ENCODE measurements at places on chromosomes 5 and 9.

DNA sequence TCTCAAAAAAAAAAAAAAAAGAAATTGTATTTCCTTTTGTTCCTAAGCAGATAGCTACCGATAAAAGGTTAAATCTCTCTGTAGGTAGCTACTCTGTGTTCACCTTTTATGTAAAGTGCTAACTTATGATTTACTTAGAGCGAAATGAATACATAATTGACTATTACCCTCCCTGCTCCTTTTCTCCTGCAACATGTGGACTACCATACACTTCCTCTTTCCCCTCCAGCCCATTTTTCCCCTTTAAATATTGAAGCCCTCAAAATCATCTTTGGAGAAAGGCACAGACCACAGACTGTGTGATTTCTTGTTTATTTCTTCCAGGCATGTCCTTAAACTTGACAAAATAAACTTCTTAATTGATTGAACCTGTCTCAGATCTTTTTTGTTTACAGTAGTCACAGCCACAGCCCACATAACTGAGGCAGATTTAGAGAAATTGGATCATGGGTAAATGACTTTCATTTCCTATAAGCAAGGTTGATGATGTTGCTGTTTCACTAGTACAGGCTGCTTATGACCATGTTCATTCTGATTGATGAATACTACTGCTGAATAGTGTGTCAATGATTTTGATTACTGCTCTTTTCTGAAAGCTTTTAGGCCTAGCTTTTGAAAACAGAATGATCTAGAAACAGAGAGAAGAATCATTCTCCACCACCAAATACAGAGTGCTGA is 59.2 kb downstream of the PHAX start:
- no peak for DNase-seq

DNA sequence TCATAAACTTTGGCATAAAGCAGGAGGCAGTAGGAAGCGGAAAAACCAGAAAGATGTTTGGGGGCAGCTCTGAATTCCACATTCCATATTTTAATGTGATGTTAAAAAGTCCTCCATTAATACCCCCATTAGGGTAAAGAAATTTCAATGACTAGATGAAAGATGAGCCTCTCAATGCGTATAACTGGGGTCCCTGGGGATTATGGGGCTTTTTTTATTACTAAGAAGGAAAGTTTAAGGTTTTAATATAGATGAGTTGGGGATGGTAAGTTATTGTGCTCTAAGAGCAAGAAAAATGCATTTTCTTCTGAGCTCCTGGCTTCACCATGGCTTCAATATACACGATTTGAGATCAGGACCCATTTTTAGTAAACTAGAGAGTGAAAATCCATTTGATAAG is 321.9 kb downstream of the CDK5RAP2 start:
- peak; percentile 42 for DNase-seq

DNA sequence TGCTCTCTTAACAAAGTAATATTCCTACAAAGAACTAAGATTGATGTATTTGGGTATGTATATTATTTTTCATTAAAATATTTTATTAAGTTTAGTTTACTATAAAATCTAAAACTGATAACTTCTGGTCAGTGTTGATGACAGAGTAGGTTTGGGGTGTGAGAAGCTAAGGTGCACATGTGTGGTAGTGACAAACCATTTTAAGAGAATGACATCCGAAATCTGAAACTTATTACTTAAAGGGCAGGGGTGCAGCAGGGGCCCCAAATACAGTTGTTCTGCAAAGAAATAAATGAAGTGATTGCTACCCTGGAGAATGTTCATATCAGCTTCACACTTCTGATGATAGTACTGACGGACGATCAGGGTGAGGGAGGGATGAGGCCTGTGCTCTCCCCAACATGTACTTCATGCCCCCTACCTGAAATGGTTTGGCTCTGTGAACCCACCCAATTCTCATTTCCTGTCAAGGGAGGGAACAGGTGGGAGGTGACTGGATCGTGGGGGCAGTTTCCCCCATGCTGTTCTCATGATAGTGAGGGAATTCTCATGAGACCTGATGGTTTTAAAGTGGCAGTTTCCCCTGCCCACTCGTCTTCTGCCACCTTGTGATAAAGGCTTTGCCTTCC is 125.3 kb upstream of the RFX3 start:
- no peak for DNase-seq

GRCh38 chr9:4415281-4415680 is 75.0 kb upstream of the SLC1A1 start:
- DNase-seq, result no peak

GRCh38 chr5:37825334-37825915 is 14.4 kb downstream of the GDNF start:
- no peak for DNase-seq

GRCh38 chr9:34522971-34523797 is at the start of gene ENHO:
Gene ENHO (minus strand): TSS chr9:34522990. CDS start chr9:34521695, 1,295 bp downstream.
- peak; percentile 96 for DNase-seq

GRCh38 chr9:134637241-134637640 is 4.4 kb upstream of the COL5A1 start:
- DNase-seq, result no peak

DNA sequence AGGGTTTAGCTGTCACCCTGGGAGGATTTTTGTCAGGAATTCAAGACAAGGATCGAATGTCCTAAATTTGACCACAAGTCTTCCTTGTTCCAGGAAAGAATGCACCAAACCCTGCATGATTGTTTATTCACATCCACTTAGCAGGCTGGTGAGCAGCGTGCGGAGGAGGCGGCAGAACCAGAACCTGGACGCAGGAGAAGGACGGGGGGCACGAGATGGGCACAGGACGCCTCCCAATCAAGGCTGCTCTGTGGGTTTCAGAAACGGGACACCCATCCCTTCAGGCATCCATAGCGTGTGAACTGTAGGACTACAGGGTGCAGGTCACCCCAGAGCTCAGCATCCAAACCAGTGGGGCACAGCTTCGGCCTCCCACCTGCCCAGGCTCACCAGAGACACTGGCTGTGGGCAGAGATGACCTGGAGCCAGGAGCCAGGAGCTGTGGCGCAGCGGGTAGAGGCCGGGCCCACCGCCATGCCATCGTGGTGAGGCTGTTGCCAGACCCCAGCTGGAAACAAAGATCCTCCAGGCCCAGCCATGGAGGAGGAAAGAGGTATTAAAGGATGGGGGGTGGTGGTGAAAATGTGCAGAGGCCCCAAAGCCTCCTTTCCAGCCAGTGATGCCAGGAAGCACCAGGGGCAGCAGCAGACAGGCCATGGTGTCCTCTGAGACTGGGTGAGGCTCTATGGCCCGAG is 32.3 kb upstream of the ADAMTS2 start:
- no peak for DNase-seq

DNA sequence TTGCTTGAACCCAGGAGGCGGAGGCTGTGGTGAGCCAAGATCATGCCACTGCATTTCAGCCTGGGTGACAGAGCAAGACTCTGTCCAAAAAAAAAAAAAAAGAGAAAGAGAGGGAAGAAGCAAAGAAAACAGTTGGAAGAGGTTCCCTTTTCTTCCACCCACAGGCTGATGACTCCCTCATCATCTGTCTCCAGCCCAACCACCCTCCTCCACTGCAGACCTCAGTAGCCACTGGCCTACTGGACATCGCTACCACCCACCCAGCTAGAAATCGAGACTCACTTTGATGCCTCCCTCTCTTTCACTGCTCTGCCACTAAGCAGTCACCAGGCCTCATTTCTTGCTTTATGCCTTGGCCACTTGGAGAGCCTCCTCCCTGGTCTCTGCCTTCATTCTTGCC is 71.2 kb downstream of the NIPSNAP3B start:
- DNase-seq, result no peak

DNA sequence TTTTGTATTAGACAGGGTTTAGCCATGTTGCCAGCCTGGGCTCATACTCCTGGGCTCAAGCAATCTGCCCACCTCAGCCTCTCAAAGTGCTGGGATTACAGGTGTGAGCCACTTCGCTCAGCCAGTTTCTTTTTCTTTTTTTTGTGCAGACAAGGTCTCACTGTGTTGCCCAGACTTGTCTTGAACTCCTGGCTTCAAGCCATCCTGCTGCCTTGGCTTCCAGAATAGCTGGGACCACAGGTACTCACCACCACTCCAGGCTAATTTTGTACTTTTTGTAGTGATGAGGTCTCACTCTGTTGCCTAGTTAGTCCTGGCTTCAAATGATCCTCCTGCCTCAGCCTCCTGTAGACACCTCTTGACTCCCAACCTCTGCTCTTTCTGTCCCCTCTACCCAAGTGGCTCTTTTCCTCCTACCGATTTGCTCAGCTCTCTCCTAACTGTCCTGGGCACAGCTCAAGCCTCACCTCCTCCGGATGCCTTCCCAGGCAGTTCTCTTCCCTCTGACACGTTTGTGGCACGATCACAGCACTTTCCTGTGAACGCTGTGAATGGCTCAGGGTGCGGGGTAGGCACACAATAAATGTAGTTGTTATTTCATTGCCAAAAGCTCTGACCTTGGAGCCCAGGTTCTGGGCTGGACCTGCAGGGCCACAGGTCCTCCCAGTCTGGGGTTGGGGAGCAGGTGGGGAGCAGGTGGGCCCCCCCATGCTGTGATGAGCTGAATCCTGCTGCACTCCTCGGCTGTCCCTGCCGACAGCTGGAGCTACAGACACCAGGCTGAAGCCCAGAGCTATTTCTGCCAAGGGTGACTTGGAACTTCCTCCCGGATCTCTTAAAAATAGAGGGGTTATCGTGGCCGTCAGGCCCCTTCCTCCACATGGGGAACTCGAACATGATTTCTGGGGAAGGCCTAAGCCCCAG is 23.9 kb downstream of the GFI1B start:
- peak; percentile 54 for DNase-seq

- no peak for DNase-seq
Observed at GRCh38 chr5:153463806-153464205, 26.7 kb upstream of the GRIA1 start.

GRCh38 chr9:29422438-29422837 is 1849.2 kb upstream of the C9orf72 start:
- DNase-seq, result no peak

- DNase-seq, result peak; percentile 45
Observed at GRCh38 chr5:6574537-6575245, 58.2 kb downstream of the NSUN2 start.

DNA sequence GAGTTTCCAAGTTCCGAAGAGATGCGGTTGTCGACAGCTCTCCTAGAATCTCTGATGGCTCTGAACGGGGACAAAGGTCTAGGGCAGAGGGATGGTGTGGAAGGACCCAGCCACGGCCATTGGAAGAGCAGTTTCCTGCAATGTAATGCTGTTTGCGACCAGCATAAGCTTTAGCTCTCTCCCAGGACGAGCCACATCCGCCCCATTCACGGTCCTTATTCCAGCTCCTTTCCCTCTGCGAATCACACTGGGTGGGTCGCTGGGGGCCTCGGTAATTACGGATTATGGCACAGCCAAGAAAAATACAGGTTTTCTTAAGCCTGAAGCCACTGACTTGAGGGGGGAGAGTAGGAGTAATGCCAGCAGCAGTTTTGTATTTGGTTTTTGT is 22.7 kb downstream of the ANXA2R start:
- peak; percentile 62 for DNase-seq

DNA sequence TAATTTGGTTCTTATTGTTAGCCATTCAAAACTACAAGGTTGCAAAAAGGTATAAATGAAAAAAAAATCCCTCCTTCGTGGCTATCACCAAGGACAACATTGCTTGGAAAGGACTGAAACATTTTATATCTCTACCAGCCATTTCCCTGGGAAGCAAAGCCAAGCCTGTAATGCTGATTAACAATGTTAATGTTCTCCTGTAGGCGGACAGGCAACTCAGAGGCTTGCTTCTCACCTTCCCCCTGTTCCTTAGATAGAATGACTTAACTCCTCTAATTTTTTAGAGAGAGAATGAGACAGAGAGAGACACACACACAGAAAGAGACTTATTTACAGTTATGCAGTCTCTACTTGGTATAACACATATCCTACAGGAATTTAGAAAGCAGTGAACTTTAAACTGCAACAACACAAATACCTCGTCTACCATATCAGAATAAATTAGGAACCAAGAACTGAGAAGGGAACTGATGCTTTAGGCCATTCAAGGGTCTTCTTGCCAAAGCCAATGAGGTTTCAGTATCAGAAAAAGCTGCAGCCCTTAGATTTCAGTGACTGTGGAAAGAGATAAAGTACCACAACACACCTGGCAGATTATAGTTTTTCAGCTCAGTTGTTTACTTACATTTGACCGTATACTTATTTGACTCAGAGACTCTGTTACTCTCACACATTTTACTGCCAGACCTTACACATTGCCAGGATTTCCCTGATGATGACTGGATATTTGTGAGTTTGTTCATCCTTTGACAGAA is 20.9 kb upstream of the MAN2A1 start:
- no peak for DNase-seq

- no peak for DNase-seq
Observed at GRCh38 chr9:114962809-114963208, 32.4 kb upstream of the TNFSF8 start.

DNA sequence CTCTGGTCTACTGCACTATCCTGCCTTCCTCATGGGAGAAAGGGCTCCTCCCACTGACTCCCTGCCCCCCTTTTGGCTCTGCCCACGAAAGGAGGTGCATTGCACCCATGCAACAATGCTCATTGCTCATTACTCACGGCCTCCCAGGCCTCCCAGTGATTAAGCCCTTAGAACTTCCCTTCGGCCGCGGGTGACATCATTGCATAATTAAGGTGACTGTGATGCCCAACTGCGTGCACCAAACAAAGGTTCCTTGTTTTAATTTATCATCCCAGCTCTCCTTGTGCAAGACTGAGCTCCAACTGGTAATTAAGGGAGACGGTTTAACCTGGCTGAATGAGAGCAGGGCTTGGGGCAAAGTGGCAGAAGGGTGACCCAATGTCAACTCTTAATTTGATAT is 180.4 kb downstream of the GAS1 start:
- no peak for DNase-seq

GRCh38 chr5:113320273-113320780 is 114.5 kb downstream of the TSSK1B start:
- DNase-seq, result no peak

GRCh38 chr9:110546411-110546871 is 33.1 kb downstream of the SVEP1 start:
- DNase-seq, result no peak

- DNase-seq, result no peak
Observed at GRCh38 chr5:104347119-104347708, 784.6 kb upstream of the NUDT12 start.

- no peak for DNase-seq
Observed at GRCh38 chr9:131417264-131418142, 23.6 kb downstream of the PRRC2B start.

DNA sequence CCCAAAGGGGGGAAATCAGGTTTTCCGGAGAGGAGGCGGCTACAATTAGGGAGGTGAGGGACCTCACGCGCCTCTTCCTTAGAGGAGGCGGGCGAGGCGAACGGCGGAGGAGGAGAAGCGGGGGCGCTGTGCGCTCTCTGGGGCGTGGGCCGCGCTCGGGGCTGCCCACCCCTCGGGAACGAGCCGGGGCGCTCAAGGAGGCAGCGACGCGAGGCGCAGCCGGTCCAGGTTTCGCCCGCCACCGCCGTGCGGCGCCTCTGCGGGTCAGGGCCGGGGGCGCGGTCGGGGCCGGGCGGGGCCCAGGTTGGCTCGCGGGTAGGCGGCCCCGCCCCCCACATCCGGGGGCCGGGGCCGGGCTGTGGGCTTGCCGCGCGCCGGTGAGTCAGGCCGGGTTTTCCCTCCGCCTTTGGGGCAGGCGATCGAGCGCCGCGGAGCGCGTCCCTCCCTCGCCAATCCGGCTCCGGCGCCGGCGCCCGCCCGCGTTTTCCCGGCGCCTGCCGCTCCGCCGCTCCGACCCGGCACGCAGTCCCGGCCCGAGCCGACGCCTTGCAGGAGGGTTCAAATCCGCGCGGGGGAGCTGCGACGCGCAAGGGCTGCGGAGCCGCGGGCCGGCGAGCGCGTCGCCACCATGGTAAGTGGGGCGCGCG is at the start of gene N4BP3:
N4BP3 (plus strand) TSS at position 392 of the 647 bp plus-strand sequence. CDS start 6,052 bp downstream, outside the sequence.
- no peak for DNase-seq

- no peak for DNase-seq
Observed at GRCh38 chr5:150059623-150060022, 26.7 kb downstream of the CSF1R start.

Measured in Karpas-422 (cell line).